ENCODE measurements at places on chromosomes 1 and 21.

DNA sequence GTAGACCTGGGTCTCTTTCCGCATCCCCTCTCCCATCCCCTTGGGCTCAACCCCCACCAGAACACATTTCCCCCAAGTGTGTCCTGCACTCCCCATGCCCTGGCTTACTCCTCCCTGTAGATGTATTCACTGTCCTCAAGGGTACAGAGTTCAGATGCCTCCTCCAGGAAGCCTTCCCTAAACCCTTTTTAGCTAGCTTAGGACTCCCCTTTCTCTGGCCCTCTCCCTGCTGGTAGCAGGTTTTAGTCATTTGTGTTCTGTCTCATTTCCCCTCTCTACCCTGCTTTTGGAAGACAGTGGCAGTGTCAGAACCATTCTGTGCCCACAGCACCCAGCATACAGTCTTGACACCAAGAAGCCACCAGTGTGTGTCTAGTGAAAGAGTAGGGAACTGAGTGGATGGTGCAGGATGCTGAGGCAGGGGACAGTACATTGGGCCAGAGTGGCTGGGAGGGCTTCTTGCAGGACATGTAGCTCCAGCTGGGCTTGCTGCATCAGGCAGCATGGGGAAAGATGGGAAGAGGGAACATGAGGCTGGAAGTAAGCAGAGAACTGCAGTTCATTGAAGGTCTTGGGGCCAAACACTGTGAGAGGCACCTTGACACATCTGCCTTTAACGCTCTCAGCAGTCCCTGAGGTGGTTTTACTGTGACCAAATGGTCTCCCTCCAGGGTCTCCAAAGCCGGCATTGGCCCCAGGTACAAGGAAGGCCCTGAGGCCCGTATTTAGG, 2.5 kb downstream of the FOXO6 start:
- no peak for DNase-seq

GRCh38 chr1:68799096-68799495, 302.2 kb upstream of the DEPDC1 start:
- no peak for DNase-seq

GRCh38 chr1:219514728-219515127, 98.2 kb downstream of the ZC3H11B start:
- no peak for DNase-seq

- DNase-seq, result no peak
These were observed 8.9 kb downstream of the MTF1 start for GRCh38 chr1:37850352-37850955.

DNA sequence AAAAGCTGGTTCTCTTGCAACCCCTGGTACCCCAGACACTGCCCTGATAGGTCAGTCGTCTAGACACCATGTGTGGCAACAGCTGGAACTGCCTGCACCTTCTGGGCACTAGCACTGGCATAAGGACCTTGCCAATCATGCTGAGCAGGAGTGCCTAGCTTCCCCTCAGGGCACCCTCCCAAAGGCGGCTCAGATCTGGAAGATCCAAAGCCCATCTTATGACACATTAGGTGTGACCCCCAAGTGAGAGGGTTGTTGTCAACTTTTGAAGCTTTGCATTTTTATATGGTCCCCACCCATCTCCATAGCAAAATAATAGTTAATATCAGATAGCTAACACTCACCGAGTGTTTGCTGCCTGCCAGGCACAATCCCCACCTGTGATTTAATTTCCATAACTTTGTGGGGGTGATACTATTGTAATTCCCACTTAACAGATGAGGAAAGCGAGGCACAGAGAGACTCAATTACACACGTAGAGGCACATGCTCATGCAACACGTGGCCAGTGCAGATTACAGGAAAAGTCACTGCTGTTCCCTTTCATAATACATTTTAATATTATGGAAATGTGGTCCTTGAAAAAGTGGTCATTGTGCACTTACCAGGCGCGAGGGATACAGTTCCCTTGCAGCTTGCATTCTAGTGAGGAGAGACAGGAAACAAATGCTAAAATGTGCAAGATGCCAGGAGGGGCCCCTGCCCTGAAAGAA, 25.8 kb downstream of the EXOC8 start:
- no peak for DNase-seq

Measured in stimulated activated CD8-positive, alpha-beta memory T cell treated with anti-CD3 and anti-CD28 coated beads, Interleukin-7, amount 100 ng/mL, for 1 hour (primary cell).